ENCODE measurements at places on chromosomes 2 and 18. TPM values are rescaled to one million over a fixed set of nuclear protein-coding genes. Genes with fewer than 3 reads are reported as not detected.

Gene SLC14A1
- 2.5 TPM for total RNA-seq

Gene CPO
- not detected for total RNA-seq

Gene CCDC85A
- total RNA-seq = not detected

Gene ANKRD62
- not detected for total RNA-seq

Gene MC5R
- total RNA-seq = not detected

Gene ELOA2
- not detected for total RNA-seq

Gene SPDYA
- total RNA-seq = 1.3 TPM

Gene C1GALT1C1L
- not detected for total RNA-seq

Gene SP100
- 242 TPM for total RNA-seq

Data from activated naive CD4-positive, alpha-beta T cell treated with anti-CD3 and anti-CD28 coated beads, Interleukin-2, amount 10 ng/mL, durations not matched to agents 5 hours and 36 hours (primary cell).